ENCODE measurements at places on chromosomes 4 and X. TPM values are rescaled to one million over a fixed set of nuclear protein-coding genes. Genes with fewer than 3 reads are reported as not detected.

The GIMD1 gene
- polyA plus RNA-seq, result not detected

The PNCK gene
- polyA plus RNA-seq, result 0.42 TPM

The CPE gene
- polyA plus RNA-seq, result 46.6 TPM

GRCh38 chr4:96326846-96327245, 487.0 kb downstream of the PDHA2 start:
- no peaks in the 10 kb centered on the region for H3K27me3 ChIP-seq
- no peak for DNase-seq
- no peaks in the 10 kb centered on the region for H3K4me1 ChIP-seq
- H3K36me3 ChIP-seq, result no peaks in the 10 kb centered on the region

DNA sequence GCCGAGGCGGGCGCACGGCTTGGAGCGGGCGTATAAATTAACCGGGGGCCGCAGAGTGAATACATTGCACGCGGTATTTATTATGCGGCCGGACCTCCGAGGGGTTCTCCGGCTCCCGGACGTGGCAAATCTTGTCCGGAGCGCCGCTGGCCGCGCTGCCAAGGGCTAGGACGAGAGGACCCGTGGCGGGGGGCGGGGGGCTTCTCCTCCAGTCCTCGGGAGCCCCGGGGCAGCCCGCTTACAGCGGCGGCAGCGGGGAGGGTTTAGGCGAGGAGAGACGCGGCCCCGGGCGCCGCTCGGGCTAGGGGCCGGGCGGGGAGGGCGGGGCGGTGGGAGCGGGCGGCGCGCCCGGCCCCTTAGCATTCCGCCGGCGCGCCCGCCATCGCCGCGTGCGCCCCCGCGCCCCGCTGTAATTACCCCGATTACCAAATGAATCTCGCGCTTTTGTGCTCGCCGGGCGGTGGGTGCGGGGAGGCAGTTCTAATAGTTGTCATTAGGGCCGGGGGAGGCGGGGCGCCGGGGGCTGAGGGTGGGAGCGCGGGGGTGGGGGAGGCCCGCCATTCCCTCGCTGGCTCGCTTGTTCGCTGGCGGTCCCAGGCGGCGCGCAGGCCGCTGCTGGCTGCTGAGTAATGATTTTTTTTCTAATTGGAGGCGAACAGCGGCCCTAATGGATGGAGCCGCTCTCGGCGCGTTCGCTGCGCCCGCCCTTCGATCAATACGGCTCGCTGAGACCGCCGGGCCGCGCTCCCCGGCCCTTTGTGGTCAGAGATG, 276.6 kb downstream of the BCOR start:
- H3K27ac ChIP-seq, result peak overlapping the region; percentile 61
- H3K4me1 ChIP-seq, result no peaks in the 10 kb centered on the region
- DNase-seq, result no peak
- no peaks in the 10 kb centered on the region for H3K36me3 ChIP-seq
- peaks cover 27% of the 10 kb centered on the region for H3K27me3 ChIP-seq

DNA sequence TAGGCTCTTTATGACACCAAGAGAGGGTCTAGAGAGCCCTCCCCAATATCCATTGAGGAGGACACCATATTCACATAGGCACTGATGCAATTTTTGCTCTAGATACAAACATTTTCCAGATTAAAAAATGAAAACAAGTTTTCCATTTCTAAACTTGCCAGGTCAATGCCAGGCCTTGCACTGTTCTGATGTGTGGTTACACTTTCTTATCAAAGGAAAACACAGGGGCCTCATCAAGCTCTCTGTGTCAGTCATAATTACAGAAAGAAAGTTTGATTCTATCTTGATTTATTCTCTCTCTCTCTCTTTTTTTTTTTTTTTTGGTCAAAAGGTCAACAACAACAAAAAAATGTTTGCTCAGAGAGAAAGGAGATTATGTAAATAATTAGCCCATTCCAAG, 80.2 kb upstream of the ACSL4 start:
- H3K36me3 ChIP-seq, result no peaks in the 10 kb centered on the region
- no peaks in the 10 kb centered on the region for H3K27me3 ChIP-seq
- no peak overlapping the region for H3K4me3 ChIP-seq
- no peak overlapping the region for H3K27ac ChIP-seq
- DNase-seq, result no peak
